ENCODE measurements at places on chromosomes 12 and 14. TPM values are rescaled to one million over a fixed set of nuclear protein-coding genes. Genes with fewer than 3 reads are reported as not detected.

GRCh38 chr12:47808050-47808449 lies 11.7 kb downstream of the HDAC7 start:
- no peak overlapping the region for H3K4me3 ChIP-seq
- DNase-seq, result peak; percentile 59
- peaks cover 7% of the 10 kb centered on the region for H3K36me3 ChIP-seq
- H3K27ac ChIP-seq, result peak overlapping the region; percentile 99
- peaks cover 69% of the 10 kb centered on the region for H3K4me1 ChIP-seq
- H3K27me3 ChIP-seq, result no peaks in the 10 kb centered on the region

RIMBP2 gene
- total RNA-seq, result not detected

DNA sequence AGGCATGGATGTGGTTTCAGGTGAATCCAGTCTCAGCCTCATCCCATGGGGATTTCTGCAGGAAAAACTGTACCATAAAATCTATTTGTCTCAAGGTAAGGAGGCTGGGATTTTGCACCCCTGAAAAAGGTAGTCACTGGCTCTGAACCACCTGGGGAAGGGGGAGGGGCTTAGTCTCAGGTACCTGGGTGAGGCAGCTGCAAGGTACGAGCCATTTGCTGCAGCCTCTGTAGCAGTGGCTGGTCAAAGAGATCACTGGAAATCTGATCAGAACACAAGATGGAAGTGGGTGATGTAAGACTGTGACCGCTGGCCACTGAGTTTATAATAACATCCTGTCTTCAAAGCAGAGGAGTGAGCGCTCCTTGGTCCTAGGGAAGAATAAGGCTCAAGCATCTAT lies 209.9 kb upstream of the NOS1 start:
- H3K36me3 ChIP-seq, result no peaks in the 10 kb centered on the region
- H3K4me3 ChIP-seq, result no peak overlapping the region
- no peaks in the 10 kb centered on the region for H3K4me1 ChIP-seq
- H3K27ac ChIP-seq, result no peak overlapping the region

HHIPL1 gene
- 19.2 TPM for total RNA-seq

DNA sequence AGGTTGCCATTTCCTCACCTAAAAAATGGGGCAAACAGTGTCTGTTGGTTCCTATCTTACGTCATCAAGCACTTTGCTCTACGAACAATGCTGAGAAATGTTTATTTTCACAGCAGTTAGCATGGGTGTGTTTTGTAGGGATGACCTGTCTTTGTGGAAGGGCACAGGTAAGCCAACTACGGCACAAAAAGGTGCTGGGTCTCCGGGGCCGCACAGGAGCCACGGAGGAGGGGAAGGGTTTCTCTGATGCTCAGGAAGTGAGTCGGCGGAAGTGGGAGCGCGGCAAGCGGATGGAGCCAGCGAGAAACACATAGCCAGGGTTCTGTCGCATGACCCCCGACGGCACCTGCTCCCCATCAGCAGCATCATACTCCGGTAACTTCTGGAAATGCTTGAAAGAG lies 65.6 kb upstream of the TCL1B start:
- H3K4me1 ChIP-seq, result no peaks in the 10 kb centered on the region
- H3K27ac ChIP-seq, result no peak overlapping the region
- DNase-seq, result no peak
- H3K27me3 ChIP-seq, result no peaks in the 10 kb centered on the region
- no peaks in the 10 kb centered on the region for H3K36me3 ChIP-seq

LRP1-AS gene
- total RNA-seq, result not detected

- peak overlapping the region; percentile 45 for H3K4me3 ChIP-seq
- H3K36me3 ChIP-seq, result no peaks in the 10 kb centered on the region
- DNase-seq, result peak; percentile 44
- H3K27ac ChIP-seq, result peak overlapping the region; percentile 87
These were observed 166.0 kb downstream of the SLC38A4 start for GRCh38 chr12:46659824-46660223.

DNA sequence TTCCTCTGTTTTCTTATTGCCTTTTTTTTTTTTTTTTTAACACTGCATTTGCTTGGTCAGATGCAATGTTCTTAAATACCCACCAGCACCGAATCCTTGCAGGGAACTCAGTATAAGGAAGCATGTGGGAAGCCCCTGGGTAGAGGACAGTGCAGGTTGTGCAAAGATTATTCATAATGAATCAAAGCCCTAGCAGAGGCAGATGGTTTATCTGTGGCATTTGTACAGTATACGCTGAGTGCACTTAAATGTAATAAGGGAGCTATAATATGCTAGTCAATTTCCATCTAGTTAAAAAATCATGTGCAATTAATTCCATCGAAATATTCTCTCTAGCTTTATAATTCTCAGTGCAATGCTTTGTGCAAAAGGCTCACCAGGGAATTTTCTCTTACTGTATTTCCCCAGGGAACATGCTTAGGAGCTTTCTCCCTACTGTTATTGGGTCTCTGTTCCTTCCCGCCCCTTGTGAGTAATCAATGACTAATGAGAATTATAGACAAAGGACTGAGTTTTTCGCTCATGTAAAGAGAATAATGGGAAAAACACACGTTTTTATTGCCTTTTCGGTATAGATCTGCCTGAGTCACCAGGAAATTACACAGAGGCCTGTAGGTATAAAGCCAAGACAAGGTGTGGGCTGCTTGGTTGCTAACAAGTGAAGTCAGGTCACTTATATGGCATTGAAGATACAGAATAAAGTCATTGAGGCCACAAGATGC lies 1214.3 kb upstream of the TMEM132C start:
- peaks cover 36% of the 10 kb centered on the region for H3K4me1 ChIP-seq
- H3K27me3 ChIP-seq, result no peaks in the 10 kb centered on the region
- H3K36me3 ChIP-seq, result no peaks in the 10 kb centered on the region
- peak; percentile 92 for DNase-seq
- H3K4me3 ChIP-seq, result 0 out of 2 replicates have a peak overlapping the region, but pooled peaks have one; percentile 12
- peak overlapping the region; percentile 35 for H3K27ac ChIP-seq

CCDC38 gene
- under 0.01 TPM for total RNA-seq

A2M gene
- total RNA-seq, result 60.6 TPM

DNA sequence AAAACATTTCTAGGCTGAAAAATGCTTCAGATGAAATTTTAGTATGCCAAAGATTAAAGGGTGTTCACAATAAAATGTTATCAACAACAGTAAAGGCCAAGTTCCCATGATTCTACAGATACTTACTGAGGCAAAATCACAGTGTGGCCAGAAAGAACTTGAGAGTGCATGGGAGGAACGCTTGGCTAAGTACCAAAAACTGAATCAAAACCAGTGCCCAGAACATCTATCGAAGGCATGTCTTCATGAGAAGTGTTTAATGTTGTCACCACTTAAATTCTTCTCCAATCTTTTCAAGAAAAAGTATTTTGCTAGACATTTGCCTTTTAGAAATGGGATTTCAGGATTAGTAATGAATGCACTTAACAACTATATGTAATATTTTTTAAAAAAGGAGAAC lies 41.5 kb downstream of the KIF21A start:
- DNase-seq, result peak; percentile 40
- no peaks in the 10 kb centered on the region for H3K27me3 ChIP-seq
- H3K4me3 ChIP-seq, result no peak overlapping the region
- H3K36me3 ChIP-seq, result no peaks in the 10 kb centered on the region
- no peak overlapping the region for H3K27ac ChIP-seq

C14orf39 gene
- total RNA-seq, result not detected
